ENCODE measurements at places on chromosomes 3 and 15. TPM values are rescaled to one million over a fixed set of nuclear protein-coding genes. Genes with fewer than 3 reads are reported as not detected.

The OSTN gene
- total RNA-seq: not detected

DNA sequence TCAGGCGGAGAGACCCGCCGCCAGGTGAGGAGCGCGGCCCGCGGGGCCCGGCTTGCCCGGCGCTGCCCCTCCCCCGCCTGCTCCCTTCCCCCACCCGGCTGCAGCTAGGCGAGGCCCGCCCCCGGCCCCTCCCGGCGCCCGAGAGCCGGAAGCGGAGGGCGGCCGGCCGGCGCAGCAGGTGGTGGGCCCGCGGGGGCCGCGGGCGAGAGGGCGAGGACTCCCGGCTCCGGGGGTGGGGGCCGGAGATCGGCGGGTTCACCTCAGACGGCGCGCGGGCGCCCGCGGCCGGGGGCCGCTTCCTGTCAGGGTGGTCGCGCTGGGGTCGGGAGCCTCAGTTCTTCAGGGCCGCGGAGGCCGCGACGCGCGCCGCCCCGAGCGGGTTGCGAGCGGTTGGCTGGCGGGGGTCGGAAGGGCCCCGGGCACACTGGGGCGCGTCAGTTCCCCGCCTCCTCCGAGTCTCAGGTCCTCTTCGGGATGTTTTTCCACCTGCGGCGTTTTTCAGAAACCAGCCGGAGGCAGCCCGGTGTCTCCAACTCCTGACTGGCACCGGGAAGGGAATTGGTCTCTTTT is 395 bp downstream of the ZFAND6 start:
- DNase-seq: peak; percentile 65

- no peak for DNase-seq
Measured at GRCh38 chr15:96348112-96349027, 17.9 kb downstream of the NR2F2 start.

The TIPARP gene
- total RNA-seq: 17.7 TPM

The JMJD7 gene
- total RNA-seq: 17.9 TPM

The GASK1A gene
- total RNA-seq: not detected
